ENCODE measurements at places on chromosomes 2 and 18.

- no peak for DNase-seq
These were observed 17.1 kb downstream of the KRCC1 start for GRCh38 chr2:88038263-88039105.

GRCh38 chr2:205860885-205861284 lies 178.6 kb downstream of the NRP2 start:
- DNase-seq, result no peak

- peak; percentile 56 for DNase-seq
These were observed 253.2 kb downstream of the TTC32 start for GRCh38 chr2:19648583-19648982.

GRCh38 chr2:29063646-29064345 lies 10.5 kb downstream of the PCARE start:
- no peak for DNase-seq

- no peak for DNase-seq
These were observed 151.6 kb downstream of the RTN4 start for GRCh38 chr2:54898456-54899226.

DNA sequence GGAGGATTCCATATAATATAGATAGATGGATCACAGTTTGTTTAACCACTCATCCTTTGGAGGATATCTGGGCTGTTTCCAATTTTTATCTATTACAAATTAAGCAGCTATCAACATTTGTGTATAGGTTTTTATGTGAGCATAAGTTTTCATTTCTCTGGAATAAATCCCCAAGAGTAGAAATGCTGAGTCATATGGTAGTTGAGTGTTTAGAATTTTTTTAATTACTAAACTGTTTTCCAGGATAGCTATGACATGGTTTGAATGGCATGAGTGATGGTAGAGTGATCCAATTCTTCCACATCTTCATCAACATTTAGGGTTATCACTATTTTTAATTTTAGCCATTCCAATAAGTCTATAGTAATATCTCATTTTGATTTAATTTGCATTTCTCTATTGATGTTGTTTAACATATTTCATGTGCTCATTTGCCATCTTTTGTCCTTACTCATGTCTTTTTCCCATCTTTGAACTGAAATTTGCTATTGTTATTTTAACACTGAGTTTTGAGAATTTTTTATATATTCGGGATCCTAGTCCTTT lies 31.4 kb downstream of the ABCB11 start:
- no peak for DNase-seq

DNA sequence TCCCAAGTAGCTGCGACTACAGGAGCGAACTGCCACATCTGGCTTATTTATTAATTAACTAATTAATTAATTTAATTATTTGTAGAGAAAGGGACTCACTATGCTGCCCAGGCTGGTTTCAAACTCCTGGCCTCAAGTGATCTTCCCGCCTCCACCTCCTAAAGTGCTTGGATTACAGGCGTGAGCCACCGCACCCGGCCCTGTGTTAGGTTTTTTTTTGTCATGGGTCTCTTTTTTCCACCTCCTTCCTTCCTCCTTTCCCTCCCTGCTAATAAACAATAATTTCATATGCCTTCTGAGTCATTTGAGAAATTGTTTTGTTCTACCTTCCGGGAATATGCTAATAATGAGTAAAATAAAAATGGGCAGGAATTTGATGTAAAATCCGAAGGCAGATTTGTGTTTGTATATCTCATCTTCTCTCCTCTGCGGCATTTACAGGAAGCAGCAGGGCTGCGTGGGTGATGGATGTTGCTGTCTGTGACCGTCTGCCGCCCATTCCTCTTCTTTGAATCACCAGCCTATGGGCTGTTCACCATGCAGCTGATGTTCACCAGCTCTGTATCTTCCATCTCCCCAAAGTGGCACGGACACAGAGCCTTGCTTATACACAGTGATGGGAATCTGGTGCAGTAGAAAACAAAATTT lies 89.9 kb downstream of the ACSL3 start:
- DNase-seq, result no peak

- no peak for DNase-seq
These were observed 147.6 kb upstream of the CCDC68 start for GRCh38 chr18:55106906-55107305.

- no peak for DNase-seq
These were observed 151.4 kb downstream of the TMEFF2 start for GRCh38 chr2:192043216-192043870.

- DNase-seq, result no peak
These were observed 361.5 kb downstream of the GALNT13 start for GRCh38 chr2:154233231-154233630.

GRCh38 chr2:138032334-138032733 lies 68.1 kb downstream of the HNMT start:
- no peak for DNase-seq

- no peak for DNase-seq
These were observed 82.3 kb downstream of the POLR1A start for GRCh38 chr2:86023366-86023712.

DNA sequence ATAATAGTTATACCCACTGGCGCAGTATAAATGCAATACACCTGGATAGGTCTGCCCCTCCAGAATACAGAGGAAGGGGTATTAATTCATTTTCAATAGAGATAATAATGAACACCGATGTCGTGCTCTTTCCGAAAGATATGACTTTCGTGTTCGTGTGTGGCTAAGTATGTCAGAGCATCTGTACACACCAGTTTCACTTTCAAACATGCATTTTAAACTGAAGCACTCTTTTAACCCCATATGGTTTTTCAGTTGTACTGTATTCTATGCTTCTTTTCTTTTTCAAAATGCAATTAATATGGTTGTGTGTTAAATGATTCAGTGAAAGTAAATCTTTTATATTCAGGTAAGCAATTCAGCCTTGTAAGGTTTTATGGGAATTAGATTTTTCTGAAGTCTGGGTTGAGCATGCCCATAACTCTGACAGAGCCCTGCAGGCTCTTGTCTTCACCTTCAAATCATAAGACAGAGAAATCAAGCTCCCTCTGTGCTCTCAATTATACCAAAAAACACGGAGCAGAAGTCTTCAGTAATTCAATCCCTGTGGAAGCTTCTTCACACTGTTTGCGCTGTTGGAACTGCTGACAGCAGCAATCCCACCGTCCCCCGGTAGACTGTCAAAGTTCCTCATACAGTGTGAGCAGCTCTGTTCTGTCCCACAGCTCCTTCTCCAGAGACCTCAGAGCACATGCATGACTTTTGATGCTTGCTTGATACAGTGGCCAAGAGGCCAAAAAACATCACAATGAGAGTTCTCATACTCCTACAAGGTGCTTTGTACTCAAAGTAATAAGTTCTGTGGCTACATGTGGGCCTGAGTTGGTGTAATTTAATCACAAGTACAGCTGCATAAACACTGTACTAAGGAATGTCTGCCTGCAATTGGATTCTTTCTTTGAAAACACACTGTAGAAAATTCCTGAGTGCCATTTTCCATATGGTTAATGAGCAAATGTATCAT lies 186.8 kb downstream of the ZNF521 start:
- no peak for DNase-seq

GRCh38 chr2:226796840-226797288 lies 2.8 kb downstream of the IRS1 start:
- no peak for DNase-seq

DNA sequence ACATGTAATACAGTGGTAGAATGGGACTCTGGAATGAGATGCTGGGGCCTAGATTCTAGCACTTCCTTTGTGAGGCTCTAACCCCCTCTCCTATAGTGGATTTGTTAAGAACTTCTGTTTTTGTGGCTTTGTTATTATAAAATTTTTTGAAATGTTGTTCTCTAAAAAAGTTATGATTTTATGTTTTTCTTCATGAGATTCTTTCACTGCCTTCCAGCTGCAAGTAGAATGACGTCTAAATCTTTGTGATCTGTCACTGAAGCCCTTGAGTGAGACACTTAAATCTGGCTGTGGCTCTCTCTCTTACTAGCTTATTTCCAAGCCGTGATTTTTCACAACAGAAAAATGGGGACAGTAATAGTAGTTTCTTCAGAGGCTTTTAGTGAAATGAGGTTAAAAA lies 1.6 kb downstream of the CASP8 start:
- DNase-seq, result no peak

DNA sequence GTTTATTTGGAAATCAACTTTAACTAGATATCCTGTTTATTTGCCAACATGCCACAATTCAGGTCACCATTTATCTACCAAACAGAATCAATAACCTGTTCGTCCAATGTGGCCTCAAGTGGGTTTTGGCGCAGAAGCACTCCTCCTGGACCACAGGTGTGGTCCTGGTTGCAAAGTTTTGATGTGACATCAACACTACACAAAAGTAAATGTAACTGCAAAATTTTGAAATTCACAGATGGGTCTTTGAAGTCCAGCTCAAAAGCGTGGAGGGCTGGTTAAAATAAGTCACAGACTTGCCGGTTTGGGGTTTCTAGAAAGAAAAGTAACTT lies 474 bp upstream of the GCA start:
- no peak for DNase-seq

- no peak for DNase-seq
These were observed 4.6 kb downstream of the MAPRE2 start for GRCh38 chr18:35045806-35046205.

GRCh38 chr2:205721057-205721449 lies 38.8 kb downstream of the NRP2 start:
- DNase-seq, result no peak

GRCh38 chr2:135818937-135819610 lies 17.9 kb downstream of the LCT start:
- no peak for DNase-seq

- no peak for DNase-seq
These were observed 785 bp downstream of the CLASP1 start for GRCh38 chr2:121648206-121649148.

GRCh38 chr2:18506883-18507509 lies 53.5 kb downstream of the RDH14 start:
- no peak for DNase-seq

- DNase-seq, result no peak
These were observed 66.7 kb downstream of the EDAR start for GRCh38 chr2:108922141-108922915.

GRCh38 chr2:209253544-209253943 lies 170.3 kb upstream of the MAP2 start:
- DNase-seq, result no peak

- DNase-seq, result no peak
These were observed 88.6 kb upstream of the FHL2 start for GRCh38 chr2:105487142-105488069.

- no peak for DNase-seq
These were observed 18.4 kb upstream of the CNDP2 start for GRCh38 chr18:74477771-74478170.

GRCh38 chr2:238972146-238972445 lies 124.2 kb downstream of the TWIST2 start:
- DNase-seq, result no peak

GRCh38 chr2:206396211-206396610 lies 47.1 kb upstream of the ADAM23 start:
- DNase-seq, result no peak

- DNase-seq, result no peak
These were observed 120.7 kb upstream of the FHL2 start for GRCh38 chr2:105519516-105519915.

DNA sequence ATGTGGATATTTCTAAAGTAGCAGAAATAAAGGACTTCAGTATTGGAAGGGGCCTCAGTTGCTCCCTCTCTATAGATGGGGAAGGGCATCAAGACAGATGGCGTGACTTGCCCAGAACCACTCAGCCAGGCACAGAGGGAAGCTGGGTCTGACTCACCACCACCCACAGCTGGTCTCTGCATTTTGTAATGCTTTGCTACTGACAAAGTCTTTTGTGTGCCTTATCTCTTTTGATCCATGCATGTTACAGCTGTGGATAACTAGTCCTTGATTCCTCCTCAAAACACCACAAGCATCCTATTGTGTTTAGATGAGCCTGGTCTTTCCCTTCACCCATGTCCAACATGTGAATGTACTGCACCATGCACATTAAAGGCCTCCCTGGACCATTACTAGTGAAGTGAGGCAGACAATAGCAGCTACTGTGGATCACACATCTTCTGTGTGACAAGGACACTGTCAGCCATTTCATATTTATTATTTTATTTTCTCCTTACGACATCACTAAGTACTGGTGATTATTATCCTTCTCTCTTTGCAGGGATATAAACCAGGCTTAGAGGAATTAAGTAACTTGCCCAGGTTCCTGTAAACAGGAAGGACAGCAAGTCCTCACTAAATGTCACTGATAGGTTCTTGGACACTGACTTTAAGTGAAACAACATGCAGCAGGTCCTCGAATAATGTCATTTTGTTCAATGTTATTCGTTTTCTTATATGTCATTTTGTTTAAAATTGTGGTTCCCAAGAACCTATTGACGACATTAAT lies 29.6 kb upstream of the IL37 start:
- DNase-seq, result no peak

DNA sequence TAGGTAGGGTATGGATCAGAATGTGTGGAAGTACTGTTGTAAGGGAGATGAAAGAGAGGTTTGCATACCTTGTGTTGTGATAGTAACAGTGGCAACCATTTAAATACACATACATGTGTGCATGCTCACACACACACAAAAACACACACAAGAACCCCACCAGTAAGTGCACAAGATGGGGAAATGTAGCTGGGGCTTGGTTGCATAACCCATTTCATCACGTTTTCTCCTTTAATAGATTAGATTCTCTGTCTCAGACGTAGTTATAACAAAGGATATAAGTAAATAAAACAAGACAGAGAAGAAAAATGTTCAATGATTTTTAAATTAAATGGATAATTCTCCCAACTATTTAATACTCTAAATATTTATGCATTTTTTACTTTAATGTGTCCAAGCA lies 13.4 kb downstream of the ARHGAP15 start:
- no peak for DNase-seq

DNA sequence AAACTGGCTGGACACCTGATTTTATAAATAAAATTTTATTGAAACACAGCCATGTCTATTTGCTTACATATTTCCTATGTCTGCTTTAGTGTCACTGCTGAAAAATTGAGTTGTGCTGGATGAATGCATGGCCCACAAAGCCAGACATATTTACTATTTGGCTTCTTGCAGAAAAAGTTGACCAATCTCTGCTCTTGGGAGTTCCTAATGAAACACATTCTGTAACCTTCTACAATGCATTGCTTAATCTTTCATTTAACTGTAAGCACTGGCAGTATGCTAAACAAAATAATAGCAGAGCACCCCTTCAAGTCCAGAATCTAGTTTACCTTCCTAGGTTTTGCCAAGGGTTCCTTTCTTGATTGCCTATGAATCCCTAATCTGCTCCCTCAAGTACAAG lies 17.7 kb upstream of the SERPINB7 start:
- DNase-seq, result no peak

- no peak for DNase-seq
These were observed 559.3 kb downstream of the ADCYAP1 start for GRCh38 chr18:1463981-1464380.
